ENCODE measurements at places on chromosomes 3 and 15.

DNA sequence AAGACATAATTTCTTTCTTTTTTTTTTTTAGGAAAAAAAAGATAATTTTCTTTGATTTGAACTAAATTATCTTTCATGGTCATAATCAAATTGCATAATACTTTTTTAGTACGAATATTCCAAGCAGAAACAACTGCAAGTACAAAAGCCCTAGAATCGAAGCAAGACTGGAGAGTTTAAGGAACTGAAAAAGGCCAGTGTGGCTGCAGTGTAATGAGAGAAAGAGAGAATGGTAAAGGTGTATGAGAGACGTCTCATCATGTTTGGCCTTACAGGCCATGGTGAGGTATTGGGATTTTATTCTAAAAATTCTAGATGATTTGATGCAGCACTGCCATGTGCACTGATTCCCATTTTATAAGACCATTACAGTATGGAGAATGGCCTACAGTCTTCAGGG, 180.9 kb downstream of the SUCNR1 start:
- DNase-seq, result no peak

GRCh38 chr3:14497321-14497720, 42.8 kb downstream of the GRIP2 start:
- DNase-seq, result no peak

DNA sequence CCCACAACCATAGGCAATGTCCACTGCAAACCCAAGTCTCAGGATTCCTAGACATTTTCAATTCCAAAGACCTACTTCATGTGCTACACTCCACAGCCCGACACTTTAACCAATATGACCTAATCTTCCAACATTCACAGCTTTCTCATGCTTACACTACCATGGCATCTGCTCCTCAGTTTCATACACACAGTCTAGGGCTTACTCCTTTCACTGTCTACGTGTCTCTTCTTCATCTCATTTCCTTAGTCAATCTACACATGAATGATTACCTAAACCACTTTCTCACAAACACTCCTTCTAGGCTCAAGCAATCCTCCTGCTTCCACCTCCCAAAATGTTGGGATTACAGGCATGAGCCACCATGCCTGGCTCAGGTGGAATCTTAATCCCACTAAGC, 106.3 kb downstream of the STAG1 start:
- DNase-seq, result no peak

- DNase-seq, result no peak
These were observed 2.9 kb downstream of the TLR9 start for GRCh38 chr3:52222319-52223221.

GRCh38 chr15:41337047-41337446, 4.4 kb downstream of the NUSAP1 start:
- DNase-seq, result no peak

GRCh38 chr15:59741274-59741906, 52.3 kb upstream of the BNIP2 start:
- peak; percentile 70 for DNase-seq

GRCh38 chr15:77473328-77473727, 52.6 kb downstream of the HMG20A start:
- DNase-seq, result no peak

GRCh38 chr3:51716805-51717204, 9.9 kb downstream of the GRM2 start:
- DNase-seq, result no peak

- DNase-seq, result no peak
These were observed 590.6 kb downstream of the MAGI1 start for GRCh38 chr3:65448120-65448519.

- DNase-seq, result no peak
These were observed 38.7 kb downstream of the ANP32A start for GRCh38 chr15:68781766-68782588.

- no peak for DNase-seq
These were observed 29.4 kb upstream of the ARID3B start for GRCh38 chr15:74511583-74511982.

DNA sequence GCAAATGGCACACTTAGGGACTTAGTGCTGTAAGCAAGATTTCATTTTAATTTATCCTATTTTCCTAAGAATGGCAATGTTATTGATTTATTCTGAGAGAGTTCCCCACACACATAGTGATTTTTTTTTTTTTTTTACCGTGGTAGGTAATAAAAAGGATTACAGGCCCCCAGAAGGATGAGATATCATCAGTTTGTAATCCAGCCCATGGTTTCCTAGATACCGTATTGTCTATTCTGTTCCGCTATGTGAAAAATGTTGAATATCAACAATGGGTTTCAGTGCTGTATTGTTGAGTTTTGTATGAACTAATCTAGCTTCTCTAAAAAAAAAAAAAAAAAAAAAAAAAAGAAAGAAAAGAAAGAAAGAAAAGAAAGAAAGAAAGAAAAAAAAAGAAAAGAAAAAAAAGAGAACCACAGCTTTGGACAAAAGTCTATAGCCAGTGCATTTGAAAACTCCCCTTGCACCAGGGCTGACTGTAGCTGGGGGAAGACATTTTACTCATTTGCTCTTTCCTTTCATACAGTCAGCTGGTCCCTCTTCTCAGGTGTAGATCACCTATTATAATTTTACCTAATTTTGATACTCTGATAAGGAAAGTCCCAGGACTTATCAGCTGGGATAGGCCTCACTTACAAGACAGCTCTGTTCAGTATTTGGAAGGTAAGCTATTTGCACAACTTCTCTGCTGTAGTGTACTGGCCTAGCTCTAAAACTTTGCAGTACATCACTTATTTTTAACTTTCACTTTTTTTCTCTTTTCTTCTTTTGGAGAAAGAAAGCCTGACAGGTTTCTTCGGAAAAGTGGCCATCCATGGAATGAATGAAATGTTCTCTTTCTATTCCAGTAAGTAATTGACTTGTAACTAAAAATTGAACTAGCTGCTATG, 101.4 kb upstream of the SOX2 start:
- DNase-seq, result no peak

GRCh38 chr15:54820098-54820497, 376.6 kb downstream of the RSL24D1 start:
- no peak for DNase-seq

DNA sequence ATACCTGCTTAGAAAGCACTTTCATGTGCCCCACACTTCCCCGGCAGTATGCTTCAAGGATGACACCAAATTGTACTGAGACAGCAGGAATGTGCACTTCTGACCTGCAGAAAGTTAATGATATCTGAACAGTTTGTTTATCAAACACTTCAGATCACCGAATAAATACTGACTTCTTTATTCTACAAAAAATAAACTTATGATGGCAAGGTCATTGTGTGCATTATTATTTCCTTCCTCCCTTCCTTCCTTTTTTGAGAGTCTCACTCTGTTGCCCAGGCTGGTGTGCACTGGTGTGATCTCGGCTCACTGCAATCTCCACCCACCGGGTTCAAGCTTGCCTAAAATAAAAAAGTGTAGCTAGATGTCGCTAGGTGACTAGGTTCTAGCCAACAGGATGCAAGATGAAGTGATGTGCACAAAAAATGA, 80.3 kb downstream of the FAIM start:
- no peak for DNase-seq

- DNase-seq, result no peak
These were observed 174.7 kb upstream of the IL12A start for GRCh38 chr3:159813822-159814531.

- no peak for DNase-seq
These were observed 15.8 kb upstream of the ABHD17C start for GRCh38 chr15:80679167-80679803.

DNA sequence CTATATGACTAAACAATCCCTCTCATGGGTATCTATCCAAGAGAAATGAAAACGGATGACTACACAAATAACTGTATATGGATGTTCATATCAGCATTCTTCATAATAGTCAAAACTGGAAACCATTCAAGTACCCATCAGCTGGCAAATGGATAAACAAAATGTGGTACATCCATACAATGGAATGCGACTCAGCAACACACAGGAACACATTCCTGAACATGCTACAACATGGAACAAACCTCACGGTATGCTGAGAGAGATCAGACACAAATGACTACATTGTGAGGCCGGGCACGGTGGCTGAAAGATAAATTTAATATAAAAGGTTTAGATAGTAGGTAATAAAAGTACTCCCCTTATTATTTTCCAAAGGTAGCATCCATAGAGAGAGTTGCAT, 42.6 kb downstream of the CCR4 start:
- no peak for DNase-seq

DNA sequence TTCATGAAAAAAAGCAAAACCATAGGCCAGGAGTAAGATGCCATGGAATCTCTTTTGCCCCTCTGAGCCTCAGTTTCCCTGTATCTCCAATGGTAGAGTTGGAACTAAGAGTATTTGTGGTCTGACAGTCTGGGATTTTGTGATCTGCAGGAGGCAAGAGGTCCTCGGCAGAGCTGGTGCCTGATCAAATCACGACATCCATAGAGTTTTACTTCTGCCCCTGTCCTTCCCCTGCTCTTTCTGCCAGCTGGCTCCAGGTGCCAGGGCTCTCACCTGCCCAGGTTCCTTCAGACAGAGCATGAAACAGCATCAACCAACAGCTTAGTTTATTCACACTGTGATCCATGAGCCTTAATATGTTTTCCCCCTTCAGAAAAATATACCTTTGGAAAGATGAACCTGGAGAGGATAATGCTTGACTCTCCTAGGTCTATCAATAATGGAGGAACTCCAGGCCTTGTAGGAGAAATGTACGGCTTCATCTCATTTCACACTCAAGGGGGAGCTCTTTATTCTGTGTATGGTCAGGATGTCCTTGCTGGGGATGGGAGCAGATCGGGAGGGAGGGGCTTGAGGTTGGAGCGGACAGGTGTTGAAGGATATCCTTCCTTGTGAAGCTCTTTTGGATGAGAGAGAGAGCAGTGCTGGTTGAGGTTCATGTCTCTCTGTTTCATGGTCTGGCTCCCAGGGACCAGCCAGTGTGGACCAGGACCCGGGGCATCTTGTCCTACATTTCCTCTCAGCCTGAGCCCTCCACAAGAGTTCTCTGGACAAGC, 309.9 kb downstream of the RPLP1 start:
- no peak for DNase-seq

GRCh38 chr3:152505926-152506325, 237.2 kb downstream of the MBNL1 start:
- DNase-seq, result no peak

GRCh38 chr3:55765398-55765797, 278.3 kb upstream of the WNT5A start:
- DNase-seq, result no peak

- DNase-seq, result no peak
These were observed 589 bp downstream of the ANAPC13 start for GRCh38 chr3:134485075-134485717.

- DNase-seq, result peak; percentile 36
These were observed 38.1 kb downstream of the SRGAP3 start for GRCh38 chr3:9211155-9211950.

DNA sequence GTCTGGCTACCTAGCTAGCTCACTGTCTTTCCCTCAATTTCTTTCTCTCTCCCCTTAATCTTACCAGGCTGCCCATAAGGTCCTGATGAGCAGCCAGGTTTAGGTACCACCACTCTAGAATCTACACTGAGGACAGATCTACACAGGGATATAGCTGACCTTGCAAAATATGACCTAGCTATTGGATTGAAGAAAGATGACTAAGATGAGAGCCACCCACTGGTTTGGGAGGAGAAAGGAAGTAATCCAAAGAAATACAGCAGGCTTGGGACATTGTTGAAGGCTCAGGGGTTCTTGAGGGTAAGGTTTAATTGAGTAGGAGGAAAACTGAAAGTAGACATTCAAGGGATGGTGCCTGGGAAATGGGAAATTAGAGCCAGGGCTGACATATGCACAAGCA, 142.0 kb upstream of the TMC3 start:
- DNase-seq, result peak; percentile 37

DNA sequence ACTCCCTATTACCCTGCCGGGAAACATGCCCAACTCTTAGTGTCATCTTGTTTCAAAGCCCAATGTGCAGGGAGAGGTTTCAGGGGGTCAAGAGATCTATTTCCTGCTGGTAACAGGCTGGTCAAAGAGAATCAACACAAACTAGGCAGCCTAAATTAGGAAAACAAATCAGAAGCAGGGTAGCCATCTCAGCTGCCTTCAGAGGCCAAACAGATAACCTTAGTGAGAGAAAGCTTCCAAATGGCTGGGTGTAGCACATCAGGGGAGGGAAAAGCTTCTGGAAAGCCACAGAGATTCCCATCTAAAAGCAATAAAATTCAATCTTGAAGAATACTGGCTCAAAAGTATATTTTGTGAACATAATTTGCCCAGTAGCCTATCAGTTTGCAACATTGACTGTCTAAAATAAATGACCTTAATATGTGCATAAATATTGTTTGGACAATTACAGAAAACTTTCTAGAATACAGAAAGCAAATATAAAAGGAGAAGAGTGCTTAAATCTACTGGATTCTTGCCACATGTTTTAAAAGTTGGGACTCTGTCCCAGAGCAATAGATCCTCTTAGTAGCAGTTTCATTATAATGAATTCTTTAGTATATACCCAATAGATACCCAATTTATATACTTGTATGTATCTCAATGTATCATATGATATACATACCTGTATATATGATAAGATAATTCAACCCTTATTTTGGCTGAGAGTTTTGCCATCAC, 371.9 kb upstream of the RARB start:
- DNase-seq, result no peak

GRCh38 chr15:35166730-35167359, 81.8 kb upstream of the NANOGP8 start:
- no peak for DNase-seq

- no peak for DNase-seq
These were observed 1.1 kb downstream of the CMC1 start for GRCh38 chr3:28242519-28242918.

DNA sequence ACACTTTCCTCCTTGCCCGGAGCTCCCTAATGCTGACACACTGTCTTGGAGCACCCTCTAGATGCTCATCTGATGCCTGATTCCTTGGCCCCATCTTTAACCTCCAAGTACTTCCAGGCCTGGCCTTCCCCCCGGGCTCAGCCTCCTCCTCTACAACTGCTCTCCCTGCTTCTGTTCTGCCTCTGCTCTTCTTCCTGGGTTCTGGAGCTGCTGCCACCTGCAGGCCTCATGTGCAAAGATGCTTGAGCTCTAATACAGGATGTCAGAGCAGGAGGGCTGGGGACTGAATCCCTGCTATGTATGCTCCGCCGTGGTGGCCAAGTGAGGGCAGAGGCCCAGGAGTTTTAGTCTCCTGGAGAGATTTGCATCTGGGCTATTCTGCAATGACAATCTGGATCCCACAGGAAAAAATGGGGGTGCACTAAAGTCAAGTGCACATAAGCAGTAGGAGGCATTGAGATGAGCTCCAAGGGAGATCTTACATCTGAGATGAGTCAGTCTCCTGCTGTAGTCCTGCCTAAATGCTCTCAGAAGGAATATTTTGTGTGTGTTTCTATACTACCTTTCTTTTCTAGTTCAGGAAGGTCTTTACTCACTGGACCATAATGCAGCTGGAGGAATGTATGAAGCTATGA, 296.3 kb downstream of the UACA start:
- peak; percentile 79 for DNase-seq

DNA sequence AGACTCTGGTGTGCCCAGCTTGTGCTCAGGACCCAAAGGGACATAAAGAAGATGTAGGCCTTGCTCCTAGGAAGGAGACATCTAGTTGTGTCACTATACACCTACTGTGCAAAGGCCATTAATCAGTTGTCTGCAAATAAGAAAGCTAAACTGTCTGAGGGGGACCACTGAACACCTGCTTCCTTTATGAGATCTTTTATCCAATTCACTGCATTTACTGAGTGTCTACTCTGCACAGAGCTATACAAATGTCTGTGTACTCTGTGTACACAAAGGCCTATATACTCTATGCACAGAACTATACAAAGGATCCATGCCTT, 124.8 kb downstream of the CTNNB1 start:
- no peak for DNase-seq

GRCh38 chr3:32391643-32392535, at the start of gene CMTM7:
CMTM7 (plus strand) TSS chr3:32391853; CDS start chr3:32391907, 54 bp downstream.
- peak; percentile 87 for DNase-seq

Data from urothelium cell line (cell line).